ENCODE measurements at places on chromosomes 13 and 19.

GRCh38 chr13:113009743-113010509 is 40.9 kb downstream of the MCF2L start:
- no peak for DNase-seq

- no peak for DNase-seq
Observed at GRCh38 chr13:95091755-95092154, 209.5 kb downstream of the ABCC4 start.

- peak; percentile 84 for DNase-seq
Observed at GRCh38 chr19:2288338-2288817, 6.4 kb upstream of the PEAK3 start.

DNA sequence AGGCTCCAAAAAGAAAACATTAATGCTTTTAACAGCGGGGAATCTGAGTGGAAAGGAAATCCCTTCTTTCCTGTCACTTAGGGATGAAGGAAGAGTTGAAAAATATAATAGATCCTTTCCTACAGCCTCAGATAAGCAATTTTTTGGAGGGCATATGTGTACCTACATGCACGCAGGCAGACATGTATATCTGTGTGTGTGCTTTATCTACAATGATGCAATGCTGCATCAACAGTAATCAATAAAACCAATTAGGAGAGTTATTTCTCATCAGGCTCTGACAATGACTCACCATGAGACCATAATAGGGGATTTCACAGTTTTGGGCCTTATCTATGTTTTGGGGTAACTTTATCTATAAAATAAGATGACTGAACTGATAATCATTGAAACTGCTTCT is 444.1 kb downstream of the ITGBL1 start:
- no peak for DNase-seq

Data from spleen (tissue), 13 donors.